ENCODE measurements at places on chromosomes 13 and 19. TPM values are rescaled to one million over a fixed set of nuclear protein-coding genes. Genes with fewer than 3 reads are reported as not detected.

Gene NPAS1
- total RNA-seq = 9.2 TPM

Gene CACNA1A
- total RNA-seq = 0.93 TPM

Gene SPACA4
- not detected for total RNA-seq

Gene WDR62
- 0.69 TPM for total RNA-seq

Gene CBY2
- total RNA-seq = not detected
